Transverse colon (tissue), 4 donors: ENCODE measurements at places on chromosomes 4 and X.
A peak's percentile ranks its signal among the peaks of the same experiment; 100 is the strongest.

DNA sequence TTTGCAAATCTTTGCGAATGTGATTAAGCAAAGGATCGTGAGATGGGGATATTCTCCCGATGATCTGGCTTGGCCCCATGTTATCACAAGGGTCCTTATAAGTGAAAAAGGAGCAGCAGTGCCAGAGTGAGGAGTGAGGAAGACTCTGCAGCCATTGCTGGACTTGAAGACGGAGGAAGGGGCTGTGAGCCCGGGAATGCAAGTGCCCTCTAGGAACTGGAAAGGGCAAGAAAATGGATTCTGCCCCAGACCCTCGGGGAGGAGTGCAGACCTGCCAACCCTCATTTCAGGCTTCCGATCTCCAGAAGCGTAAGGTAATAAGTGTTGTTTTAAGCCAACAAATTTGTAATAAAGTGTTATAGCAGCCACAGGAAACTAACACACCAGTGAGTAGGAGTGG is 76.3 kb downstream of the EVC start:
- no peak for DNase-seq

- DNase-seq: no peak
These were observed 9.6 kb upstream of the CXCL2 start for GRCh38 chr4:74108457-74109115.

- DNase-seq: no peak
These were observed 17.7 kb downstream of the FRYL start for GRCh38 chr4:48762408-48762807.

GRCh38 chrX:42129022-42129940 is 205.9 kb upstream of the CASK start:
- DNase-seq: no peak

GRCh38 chr4:149768477-149768876 is 47.2 kb downstream of the IQCM start:
- DNase-seq: no peak

- DNase-seq: no peak
These were observed 22.8 kb downstream of the MSN start for GRCh38 chrX:65690057-65690855.

GRCh38 chrX:133594156-133594555 is 178.9 kb upstream of the GPC4 start:
- no peak for DNase-seq

DNA sequence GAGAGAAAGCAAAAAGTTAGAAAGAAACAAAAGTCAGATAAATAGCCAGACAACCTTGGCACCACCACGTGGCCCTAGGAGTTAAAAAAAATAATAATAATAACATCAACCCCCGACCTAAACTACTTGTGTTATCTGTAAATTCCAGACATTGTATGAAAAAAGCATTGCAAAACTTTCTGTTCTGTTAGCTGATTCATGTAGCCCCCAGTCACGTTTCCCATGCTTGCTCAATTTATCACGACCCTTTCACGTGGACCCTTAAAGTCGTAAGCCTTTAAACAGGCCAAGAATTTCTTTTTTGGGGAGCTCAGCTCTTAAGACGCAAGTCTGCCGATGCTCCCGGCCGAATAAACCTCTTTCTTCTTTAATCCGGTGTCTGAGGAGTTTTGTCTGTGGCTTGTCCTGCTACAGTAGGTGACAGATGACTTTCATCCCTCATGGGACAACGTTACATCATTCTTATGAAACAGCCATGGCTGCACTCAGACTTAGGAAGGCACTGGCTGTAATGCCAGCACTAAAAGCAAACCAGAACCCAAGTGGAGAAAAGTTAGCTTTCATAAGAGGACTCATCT is 520 bp downstream of the ACOX3 start:
- DNase-seq: peak; percentile 26

DNA sequence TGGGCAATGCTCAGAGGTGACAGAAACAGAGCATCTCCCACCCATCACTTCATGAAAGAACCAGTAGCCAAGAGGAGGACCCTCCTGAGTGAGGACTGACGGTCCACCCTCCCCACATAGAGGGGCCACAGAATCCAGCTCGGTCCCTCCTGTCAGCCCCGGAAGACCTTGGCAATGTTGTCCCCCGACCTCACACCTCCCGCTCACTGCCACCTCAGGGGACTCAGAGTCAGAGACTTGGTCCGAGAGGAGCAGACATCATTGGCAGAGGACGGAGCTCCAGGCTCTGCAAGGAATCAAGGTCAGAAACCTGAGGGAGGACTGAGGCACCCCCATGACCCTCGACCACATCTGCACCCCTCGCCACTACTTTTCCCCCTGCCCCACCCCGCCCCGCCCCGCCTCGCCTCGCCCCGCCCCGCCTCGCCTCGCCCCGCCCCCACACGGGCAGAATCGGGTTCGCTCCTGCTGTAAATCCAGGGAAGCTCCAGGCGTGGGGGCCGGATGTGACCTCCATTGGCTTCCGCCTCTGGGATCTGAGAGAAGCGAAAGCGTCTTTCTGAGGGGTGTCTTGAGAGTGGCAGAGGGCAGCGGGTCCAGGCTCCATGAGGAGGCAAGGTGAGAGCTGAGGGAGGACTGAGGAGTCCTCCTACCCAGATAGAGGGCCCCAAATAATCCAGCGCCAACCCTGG is at the start of gene MAGEA11:
TSS of gene MAGEA11 (plus strand) at position 516 of the 692 bp plus-strand sequence. CDS start 1,100 bp downstream, outside the sequence.
- no peak for DNase-seq

DNA sequence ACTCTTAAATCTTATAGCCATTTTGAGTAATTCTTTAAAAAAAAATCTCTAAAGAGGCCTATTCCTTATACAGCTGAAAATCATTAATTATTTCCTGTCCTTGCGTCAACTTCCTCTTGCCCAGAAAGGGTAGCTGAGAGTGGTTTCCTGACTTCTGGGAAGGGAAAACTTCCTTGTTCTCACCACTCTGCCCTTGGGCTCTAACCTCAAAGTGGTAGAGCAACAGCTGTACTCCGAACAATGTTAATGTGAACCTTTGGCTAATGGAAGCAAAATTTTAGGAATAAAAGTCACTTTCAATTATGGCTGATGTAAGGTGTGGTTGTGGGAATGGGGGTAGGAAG is 15.3 kb downstream of the KLHL2 start:
- DNase-seq: no peak

DNA sequence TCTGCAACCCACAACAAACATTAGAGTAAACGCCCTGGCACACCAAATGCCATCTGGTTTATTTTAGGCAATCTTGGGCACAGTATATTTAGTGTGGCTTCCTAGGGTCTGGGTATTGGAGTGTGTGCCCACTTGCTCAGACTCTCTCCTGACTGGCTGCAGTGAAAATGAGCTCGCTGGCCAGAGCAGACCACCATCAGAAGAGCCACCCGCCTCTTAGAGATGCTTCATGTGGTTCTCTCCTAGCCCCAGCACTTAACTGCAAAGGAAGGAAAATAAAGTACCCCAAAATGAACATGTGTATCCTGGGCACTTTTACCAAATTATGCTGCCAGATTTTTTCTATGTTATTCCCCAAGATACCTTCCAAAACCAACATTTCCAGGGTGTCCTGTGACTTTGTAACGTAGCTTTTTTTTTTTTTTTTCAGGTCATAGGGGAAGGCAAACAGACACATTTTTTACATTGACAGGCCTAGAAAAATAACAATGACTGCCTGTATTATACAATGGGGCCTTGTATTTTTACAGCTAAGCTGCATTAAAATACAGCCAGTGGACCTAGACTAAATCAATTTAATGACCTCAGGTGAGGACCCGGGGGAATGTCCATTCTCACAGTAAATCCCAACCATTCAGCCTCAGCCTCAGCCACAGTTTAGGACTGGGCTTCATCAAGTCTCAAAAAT is 193.7 kb downstream of the RASL11B start:
- DNase-seq: no peak

DNA sequence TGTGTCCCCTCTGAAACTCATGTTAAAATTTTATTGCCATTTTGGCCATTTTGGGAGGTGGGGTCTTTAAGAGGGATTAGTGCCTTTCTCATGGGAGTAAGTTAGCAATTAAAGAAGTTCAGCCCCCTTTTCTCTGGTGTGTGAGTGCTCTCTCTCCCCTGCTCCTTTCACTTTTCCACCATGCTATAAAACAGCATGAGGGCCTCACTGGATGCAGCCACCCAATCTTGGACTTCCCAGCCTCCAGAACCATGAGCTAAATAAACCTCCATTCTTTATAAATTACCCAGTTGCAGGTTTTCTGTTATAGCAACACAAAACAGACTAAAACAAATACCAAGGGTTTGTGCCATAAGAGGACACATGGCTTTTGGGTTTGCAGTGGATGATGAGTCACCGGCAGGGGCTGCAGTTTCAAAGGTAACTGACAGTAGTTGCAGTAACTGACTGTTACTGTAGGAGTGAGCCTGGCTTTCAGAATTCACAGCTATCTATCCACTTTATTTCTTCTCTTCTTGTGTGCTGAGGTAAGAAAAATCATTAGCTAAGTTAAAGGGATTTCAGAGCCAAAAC is 121.5 kb downstream of the PPEF1 start:
- DNase-seq: no peak

DNA sequence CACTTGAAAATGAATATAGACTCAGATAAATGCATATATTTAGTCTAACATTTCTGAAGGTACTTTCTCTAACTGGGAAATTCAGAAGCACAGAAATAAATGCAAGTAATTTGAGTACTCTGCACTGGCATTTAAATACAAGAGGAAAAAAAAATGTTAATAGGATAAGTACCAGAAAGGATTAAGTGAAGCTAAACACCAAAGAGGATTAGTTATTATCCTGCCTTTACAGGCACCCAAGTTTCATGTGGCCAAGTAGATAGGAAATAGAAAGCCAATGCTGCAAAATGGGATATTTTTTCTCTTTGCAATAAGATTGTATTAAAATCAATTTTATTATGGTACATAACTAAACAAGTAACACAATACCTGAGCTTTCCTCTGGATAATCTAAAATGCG is 762.5 kb downstream of the PCDH7 start:
- no peak for DNase-seq

GRCh38 chr4:82044141-82044993 is 329.4 kb downstream of the HNRNPD start:
- peak; percentile 38 for DNase-seq

DNA sequence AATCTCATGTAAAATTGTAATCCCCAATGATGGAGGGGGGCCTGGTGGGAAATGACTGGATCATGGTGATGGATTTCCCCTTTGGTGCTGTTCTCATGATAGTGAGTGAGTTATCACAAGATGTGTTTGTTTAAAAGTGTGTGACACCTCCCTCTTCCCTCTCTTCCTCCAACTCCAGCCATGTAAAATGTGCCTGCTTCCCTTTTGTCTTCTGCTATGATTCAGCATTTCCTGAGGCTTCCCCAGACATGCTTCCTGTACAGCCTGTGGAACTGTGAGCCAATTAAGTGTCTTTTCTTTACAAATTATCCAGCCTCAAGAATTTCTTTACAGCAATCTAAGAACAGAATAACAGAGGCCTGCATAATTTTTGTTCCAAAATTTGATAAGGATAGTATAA is 85.2 kb downstream of the ANAPC10 start:
- DNase-seq: no peak

DNA sequence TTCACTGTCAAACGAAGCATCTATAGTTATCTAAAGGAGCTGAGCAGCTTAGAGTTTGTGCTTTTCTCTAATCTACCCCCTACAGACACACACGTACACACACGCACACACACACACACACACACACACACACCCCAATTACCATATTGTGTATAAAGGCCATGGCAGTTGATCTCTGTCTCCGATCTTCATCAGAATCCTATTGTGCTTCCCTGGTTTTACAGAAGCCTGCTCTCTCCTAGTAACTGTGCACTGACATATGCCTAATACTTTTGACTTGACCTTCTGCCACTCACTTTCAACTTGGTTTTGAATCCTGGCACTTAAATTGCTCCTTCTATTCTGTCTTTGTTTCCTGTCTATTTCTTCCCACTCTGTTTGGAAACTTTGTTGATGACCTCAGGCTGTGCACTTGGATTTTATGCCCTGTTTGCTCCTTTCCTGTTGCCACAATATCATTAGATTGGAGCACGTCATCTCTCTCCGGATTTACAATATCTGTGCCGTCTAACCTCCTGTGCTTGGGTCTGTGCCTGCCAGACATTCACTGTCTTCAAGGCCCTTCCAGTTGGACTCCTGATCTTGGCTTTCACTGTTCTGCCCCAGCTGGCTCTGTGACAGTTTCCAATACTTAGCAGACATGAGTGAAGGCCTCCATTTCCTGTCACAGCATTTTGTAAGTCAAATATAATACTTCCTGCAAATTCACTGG is 928.1 kb downstream of the FAT4 start:
- no peak for DNase-seq

DNA sequence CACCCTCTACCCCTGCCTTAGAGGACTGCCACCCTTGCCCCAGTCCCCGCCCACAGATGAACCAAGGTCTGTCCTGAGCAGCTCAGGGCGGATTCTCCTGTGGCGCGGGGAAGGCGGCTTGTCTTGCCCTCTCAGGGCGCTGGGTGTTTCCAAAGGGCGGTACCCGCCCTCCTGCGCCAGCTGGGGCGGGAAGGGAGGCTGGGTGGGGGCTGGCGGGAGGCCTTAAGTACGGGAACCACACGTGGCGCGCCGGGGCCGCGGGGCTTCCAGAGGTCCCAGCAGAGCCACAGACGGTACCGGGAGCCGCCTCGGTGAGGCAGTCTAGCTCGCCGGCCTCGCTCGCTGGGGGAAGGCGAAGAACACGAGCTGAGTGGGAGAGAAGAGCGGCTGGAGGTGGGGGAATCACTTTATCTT is 361.1 kb downstream of the MID1IP1 start:
- peak; percentile 57 for DNase-seq

GRCh38 chr4:20395160-20395773 is 143.6 kb downstream of the SLIT2 start:
- DNase-seq: peak; percentile 44

DNA sequence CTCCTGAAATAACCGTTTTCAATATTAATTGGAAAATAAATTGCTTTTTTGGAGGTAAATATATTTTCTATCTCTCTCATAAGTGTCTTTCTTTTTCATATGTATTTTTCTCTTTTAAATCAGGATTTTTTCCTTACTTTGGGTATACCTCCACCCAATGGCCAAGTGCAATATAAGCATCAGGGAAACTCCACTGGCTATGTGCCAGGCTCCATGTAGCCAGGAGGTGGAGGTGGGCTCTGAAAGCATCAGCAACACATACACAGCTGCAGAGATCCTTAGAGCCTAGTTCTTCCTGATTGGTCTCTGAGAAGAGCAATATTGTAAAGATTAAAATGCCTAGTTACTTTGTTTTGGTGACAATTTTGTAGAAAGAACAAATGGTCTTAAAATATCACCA is 3.4 kb downstream of the GABRA2 start:
- no peak for DNase-seq

- DNase-seq: no peak
These were observed 440.1 kb downstream of the AFF2 start for GRCh38 chrX:148940411-148940996.

GRCh38 chr4:157196046-157196445 is 24.5 kb upstream of the GRIA2 start:
- DNase-seq: no peak

DNA sequence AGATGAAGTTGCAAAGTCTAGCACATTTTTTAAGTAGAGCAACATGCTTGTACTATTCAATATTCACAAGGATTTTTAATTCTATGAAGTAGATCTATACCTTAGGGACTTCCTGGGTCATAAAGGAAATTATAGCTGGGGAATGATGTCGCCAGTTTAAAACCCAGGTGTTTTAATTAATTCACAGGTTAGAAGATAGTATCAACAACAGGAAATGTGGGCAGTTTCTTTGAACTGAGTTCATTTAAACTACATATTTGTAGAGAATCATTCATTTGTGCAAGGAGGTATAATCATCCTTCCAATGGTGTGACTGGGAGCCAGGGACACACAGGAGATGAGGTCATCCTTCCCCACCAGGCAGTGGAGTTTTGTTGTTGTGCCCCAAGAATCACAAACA is 181.3 kb upstream of the KLF3 start:
- DNase-seq: no peak
